ENCODE measurements at places on chromosomes 5 and 9.

GRCh38 chr5:2897276-2897961, 145.9 kb upstream of the IRX2 start:
- DNase-seq = no peak

DNA sequence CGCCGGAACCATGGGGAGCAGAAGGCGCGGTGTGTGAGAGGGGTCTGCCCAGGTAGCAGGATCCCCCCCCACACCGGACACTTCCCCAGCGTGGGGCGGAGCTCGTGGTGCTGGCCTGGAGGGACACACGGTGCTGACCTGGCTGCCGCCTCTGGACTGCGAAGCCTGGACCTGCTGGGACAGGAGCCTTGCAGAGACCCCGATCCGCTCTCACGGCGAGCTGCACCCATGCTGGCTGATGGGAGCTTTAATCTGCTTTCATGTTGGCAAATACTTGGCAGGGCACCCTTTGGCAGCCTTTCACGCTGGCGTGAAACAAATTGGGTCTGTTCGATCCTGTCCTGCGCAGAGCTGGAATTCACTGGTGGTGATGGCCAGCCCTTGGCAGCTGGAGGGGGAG, 7.4 kb downstream of the NKD2 start:
- no peak for DNase-seq

DNA sequence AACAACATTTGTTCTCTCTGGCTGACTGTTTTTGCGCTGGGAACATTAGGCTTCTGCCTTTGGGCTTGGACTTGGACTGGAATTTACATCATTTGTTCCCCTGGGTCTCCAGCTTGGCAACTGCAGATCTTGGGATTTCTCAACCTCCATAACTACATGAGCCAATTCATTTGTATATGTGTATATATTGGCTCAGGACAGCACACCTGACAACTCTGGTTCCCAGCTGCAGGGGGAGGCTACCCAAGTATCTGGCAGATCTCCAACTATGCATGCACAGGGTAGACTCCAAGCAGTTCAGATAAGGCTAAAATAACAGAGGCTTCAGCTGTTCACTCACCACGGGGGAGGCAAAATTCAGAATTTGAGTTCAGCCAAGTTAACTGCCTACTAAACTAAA, 31.6 kb upstream of the F2RL1 start:
- peak; percentile 44 for DNase-seq

DNA sequence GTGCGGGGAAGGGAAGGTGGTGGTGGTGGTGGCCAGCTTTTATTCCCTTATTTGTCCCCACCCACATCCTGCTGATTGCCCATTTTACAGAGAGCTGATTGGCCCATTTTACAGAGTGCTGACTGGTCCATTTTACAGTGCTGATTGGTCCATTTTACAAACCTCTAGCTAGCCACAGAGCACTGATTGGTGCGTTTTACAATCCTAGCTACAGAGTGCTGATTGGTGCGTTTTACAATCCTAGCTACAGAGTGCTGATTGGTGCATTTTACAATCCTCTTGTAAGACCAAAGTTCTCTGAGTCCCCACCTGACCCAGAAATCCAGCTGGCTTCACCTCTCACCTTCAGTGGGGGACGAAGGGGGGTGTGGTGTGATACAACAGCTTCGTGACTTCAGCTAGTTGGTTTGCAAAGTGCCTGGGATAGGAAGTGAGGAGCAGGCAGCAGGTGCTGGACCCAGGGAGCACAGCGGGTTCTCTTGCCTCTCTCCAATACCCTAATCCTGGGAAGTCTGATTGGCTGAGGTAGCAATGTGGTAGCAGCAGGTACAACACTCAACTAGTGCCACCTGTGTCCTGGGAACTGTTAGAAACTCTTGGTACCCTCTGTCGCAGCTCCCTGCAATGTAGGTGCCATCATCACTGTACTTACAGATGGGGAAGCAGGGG, 92.1 kb downstream of the BARX1 start:
- DNase-seq = no peak

DNA sequence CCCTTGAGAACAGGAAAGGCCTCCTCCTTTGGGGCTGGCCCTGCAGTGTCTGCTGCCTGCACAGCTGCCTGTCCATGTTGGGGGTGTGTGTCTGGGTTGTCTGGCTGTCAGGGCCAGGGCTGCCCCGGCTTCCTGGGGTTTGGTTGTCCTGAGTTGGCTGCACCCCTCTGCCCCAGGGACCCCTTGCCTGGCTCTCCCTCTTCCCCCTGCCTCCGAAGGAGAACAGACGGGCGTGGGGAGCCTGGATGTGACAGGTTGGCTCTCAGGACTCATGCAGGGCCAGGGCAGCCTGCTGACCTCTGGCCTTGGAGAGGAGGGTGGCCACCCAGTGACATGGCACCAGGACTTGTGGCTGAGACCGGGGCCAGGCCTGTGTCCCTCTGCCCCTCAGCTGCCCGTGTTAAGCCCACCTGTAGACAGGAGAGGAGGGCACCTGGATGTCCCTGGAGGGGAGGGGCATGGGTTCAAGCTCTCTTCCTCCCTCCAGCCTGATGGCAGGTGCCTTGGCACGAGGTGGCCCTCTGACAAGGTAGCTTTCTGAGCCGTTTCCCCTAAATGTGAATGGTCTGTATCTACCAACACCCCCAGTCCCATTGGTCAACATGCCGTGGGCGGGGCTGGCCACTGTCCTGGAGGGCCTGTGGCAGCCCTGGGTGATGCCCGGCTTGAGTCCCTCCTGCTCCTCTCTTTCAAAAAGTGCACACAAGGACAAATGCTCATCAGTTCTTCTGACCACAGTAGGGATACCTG, 34.9 kb downstream of the WNK2 start:
- no peak for DNase-seq

DNA sequence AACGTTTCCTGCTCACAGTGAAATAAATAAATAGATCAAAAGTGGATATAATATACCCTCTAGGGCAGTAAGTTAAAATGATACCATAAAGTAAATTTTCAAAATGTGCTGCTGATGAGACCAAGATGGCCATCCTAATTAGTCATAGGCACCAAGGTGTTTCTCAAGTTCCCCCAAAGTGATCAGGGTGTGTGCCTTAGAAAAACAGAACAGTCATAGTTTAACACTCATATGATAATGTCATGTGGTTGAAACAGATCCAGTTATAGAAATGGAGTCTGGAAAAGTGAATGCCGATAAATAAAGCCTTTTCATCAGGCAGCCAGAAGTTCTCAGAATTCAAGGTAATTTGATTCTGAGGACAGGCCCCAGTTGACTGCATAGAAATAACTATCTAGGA, 161.5 kb upstream of the CDKN2B start:
- no peak for DNase-seq

GRCh38 chr5:159518371-159518770, 188.1 kb upstream of the IL12B start:
- no peak for DNase-seq

GRCh38 chr9:119088002-119088547, 281.2 kb downstream of the BRINP1 start:
- DNase-seq = peak; percentile 79

GRCh38 chr5:173163219-173163618, 18.9 kb downstream of the BNIP1 start:
- DNase-seq = no peak

GRCh38 chr5:146254223-146254622, 50.8 kb downstream of the RBM27 start:
- no peak for DNase-seq

GRCh38 chr9:17635115-17635890, 56.4 kb downstream of the SH3GL2 start:
- DNase-seq = peak; percentile 72

GRCh38 chr9:81595887-81596543, 93.3 kb downstream of the TLE1 start:
- DNase-seq = peak; percentile 99

- DNase-seq = peak; percentile 15
Observed at GRCh38 chr9:24708814-24709213, 163.1 kb upstream of the IZUMO3 start.

- DNase-seq = no peak
Observed at GRCh38 chr5:23446424-23446823, 61.0 kb upstream of the PRDM9 start.

DNA sequence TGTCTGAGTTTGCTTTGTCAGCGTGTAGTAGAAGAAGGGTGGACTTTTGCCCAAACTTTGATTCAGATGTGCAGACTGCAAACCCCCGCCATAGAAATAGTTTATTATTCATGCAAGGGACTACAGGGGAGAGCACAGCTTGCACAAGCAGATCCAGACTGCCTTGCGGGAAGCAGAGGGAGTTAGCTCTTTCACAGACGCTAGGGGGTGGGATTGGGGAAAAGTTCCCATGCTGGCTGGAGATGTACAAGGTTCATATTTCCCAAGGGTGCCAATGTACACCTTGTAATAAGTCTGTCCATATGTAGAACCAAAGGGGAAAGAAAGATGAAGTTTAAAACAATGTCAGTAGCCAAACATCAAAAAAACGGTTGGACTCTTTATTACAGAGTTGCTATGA, 749.7 kb upstream of the COX7C start:
- DNase-seq = no peak

DNA sequence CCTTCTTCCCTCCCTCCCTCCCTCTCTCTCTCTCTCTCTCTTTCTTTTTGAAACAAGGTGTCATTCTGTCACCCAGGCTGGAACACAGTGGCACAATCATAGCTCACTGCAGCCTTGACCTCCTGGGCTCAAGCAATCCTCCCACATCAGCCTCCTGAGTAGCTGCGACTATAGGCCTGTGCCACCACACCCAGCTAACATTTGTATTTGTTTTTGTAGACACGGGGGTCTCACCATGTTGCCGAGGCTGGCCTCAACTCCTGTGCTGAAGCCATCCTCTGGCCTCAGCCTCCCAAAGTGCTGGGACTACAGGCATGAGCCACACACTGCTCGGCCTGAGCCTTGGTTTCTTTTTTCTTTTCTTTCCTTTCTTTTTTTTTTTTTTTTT, 45.8 kb downstream of the PLPP7 start:
- no peak for DNase-seq

DNA sequence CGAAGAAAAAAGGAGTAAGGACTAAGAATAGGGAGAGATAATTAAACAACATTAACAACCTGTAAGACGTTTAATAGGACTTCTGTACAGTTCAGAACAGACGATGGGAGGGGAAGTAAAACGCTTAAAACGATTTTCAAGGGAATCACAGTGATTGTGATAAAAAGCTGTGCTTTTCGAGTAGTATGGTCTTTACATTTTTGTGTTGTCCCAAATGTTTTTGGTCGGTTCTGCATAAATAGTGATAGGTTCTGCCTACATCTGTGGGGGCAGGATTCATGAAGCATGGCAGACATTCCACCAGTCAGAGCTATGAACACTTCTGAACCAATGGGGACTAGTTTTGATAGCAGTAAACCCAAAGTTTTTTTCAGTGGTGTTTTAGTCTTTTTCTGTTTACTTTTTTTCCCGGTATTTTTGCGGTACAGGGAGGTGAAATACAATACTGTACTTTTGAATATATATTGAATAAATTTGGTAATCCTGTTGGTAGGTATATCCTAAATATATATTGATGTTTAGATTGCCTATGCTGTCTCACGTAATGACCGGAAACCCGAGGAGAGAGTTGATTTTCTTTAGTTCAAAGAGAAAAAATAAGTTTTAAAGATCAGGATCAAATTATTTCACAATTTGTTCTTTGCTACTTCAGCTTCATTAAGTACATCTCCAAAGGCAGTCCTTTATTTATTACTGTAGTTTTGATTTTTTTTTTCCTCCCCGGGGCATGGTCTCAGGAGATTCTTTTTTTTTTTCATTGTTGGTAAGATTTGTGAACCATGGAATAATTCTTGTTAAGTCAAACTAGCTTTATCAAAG, 1.3 kb downstream of the ERBIN start:
- DNase-seq = peak; percentile 36

- peak; percentile 98 for DNase-seq
Observed at GRCh38 chr5:78003919-78004318, 227.8 kb upstream of the TBCA start.

- peak; percentile 97 for DNase-seq
Observed at GRCh38 chr5:34684281-34684979, 28.3 kb downstream of the RAI14 start.

DNA sequence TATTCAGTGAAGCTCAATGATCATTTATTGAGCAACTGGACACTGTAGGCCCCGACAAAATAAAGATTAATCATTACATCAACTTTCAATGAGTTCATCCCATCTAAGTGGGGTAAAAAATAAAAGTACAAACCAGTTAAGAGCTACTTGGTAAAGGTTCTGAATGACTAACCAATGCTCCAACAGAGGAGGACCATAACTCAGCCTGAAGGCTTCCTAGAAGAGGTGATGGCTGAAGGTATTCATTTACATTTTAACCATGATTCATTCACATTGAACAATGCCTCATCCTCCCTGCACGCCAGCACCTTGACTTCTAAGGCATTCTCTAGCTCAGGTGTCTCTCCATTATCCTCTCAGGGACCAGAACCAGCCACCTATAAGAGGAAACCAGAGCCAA, 201.4 kb downstream of the ZNF462 start:
- DNase-seq = no peak

DNA sequence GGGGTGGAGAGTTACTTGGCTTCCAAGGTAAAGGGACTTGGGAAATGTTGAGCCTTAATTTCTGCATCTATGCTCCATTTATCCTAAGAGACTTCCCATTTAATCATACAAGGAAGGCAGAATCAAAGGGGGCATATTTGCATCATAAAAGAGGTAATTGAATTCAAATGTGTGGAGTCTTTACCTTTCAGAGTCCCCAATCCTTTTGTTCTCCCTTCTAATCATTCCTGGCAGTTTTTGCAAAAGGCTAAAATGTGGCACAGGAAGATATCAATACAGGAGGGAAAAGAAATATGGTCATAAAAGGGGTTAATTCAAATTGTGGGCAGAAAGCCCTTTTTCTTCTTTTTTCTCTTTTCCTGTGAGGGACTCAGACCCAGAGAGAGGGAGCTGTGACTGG, 69.5 kb downstream of the SFXN1 start:
- peak; percentile 19 for DNase-seq

GRCh38 chr5:149382517-149383220, 3.6 kb upstream of the IL17B start:
- no peak for DNase-seq

DNA sequence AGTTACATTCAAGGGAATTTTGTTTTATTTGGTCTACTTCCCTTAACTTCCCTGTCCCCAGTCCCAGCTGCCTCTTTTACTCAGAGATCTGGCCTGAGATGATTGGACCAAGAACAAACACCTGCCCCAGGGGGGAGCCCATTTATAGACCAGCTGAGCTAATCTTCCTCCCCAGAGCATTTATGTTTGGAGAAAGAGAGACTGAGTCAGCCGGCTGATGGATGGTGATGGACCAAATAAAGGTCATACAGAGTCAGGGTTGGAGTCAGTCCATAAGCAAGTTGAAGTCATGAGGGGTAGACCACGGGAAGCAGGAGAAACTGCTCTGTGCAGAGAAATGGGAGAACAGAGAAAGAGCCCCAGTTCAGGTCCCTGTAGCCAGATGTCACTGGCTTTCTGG, 77.7 kb downstream of the TMEM174 start:
- peak; percentile 56 for DNase-seq

Measured in NCI-H69 (cell line).